ENCODE measurements at places on chromosomes 1 and 21. TPM values are rescaled to one million over a fixed set of nuclear protein-coding genes. Genes with fewer than 3 reads are reported as not detected.

Gene LRRC71
- total RNA-seq, result 0.13 TPM

Gene GPR37L1
- not detected for total RNA-seq

Gene RAB4A
- total RNA-seq, result 17.4 TPM

Gene C8A
- not detected for total RNA-seq

Gene POGZ
- total RNA-seq, result 12.0 TPM

Gene KIRREL1
- 101 TPM for total RNA-seq

Gene ICOSLG
- 0.13 TPM for total RNA-seq

Gene PDIK1L
- 5.4 TPM for total RNA-seq
